Hematopoietic multipotent progenitor cell treated with erythropoietin and hydrocortisone succinate and interleukin-3 and kit ligand, for 15 days (in vitro differentiated cells): ENCODE measurements at places on chromosomes 1 and 21.
A peak's percentile ranks its signal among the peaks of the same experiment; 100 is the strongest.

DNA sequence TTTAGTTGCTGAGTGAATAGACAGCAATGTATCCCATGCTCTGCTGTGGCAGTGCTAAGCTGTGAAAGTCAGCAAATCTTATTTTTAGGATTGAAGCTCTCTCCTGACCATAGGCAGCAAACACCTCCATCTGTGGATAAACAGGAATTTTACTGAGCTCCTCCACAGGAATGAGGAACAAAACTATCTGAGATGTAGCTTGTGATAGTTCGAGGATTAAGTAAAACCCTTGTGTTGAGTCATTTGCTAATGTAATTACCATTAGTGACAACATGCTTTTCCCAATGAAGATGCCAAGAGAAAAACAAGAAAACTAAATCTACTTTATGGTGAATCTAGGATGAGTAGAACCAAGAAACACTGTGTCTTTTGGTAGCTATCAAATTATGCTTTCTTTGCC lies 122.7 kb downstream of the CLEC20A start:
- no peak for DNase-seq

DNA sequence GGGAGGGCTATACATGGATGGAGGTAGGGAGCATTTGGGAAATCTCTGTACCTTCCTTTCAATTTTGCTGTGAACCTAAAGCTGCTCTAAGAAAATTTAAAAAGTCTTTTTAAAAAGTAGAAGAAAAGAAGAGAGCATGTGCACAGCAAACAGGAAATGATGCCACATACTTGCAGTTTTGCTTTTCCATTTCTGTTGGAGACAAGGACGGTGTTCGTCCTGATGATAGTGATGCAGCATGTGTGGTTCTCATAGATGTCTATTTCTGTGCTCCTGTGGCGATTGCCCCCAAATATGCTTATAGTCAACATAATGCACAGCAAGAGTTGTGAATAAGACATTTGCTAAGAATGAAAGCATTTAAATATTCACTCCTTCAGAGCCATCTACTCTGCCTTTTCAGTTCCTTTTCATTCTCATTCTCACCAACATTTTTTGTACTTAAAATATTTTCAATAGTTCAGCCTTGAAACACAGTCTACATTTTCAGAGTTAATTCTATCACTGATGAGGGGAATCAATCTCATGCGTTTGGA lies 66.6 kb downstream of the LRRC8C start:
- no peak for DNase-seq

DNA sequence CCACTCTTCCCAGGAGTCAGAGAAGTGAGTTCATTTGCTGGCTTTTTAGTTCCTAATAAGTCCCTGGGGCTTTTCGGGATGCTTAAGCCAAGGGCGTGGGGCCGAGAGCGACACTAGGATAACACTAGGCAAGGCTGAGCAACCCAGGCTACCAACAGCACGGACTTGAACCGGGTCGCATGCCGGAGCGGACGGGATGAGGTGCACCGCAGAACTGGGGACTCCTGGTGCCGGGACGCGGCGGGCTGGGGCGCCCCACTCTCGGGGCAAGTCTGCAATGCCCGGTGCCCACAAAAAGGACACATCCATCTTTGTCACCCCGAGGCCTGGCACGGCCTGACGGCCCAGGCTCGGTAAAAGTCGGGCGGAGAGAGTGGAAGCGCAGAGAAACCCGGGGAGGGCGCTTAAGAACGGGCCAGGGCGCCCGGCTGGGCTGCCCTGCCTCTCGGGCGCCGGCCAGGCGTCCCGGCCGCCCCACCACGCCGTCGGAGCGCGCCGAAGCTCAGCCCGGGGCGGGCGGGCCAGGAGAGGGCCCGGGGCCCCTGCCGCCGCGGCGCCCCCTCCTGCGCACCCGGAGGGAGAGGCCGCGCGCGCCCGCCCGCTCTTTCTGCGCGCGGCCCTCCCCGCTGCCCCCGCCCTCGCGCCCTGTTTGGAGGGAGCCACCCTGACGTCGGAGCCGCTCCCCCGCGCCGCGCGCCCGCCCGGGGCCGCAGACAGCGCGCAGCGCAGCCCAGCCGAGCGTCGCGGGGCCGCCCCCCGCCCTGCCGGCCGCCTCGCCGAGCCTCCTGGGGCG lies at the start of gene NBL1:
TSS of gene NBL1 (plus strand) at position 710 of the 793 bp plus-strand sequence. CDS start 10,720 bp downstream, outside the sequence.
- DNase-seq: no peak

DNA sequence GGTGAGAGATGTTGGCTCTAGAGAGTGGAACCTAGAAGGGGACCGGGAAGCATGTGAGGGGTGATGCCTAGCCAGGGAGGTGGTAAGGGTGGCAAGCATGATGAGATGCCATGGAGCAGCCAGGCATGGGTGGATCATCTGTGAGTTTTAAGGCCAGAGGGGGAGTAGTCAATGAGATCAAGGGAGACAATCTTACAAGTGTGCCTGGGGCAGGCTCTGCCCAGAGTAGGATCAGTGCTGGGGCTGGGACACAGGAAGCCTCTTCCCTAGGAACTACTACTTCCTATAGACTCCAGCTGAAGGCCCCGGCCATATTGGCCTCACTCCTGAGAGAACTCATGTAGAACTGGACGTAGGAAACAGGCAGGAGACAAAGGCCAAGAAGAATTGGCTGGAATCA lies 192.4 kb upstream of the CSF3R start:
- DNase-seq: no peak

- no peak for DNase-seq
These were observed 9.3 kb downstream of the RGS1 start for GRCh38 chr1:192584866-192585265.

- peak; percentile 28 for DNase-seq
These were observed 272.5 kb downstream of the RRAGC start for GRCh38 chr1:38586993-38587646.

DNA sequence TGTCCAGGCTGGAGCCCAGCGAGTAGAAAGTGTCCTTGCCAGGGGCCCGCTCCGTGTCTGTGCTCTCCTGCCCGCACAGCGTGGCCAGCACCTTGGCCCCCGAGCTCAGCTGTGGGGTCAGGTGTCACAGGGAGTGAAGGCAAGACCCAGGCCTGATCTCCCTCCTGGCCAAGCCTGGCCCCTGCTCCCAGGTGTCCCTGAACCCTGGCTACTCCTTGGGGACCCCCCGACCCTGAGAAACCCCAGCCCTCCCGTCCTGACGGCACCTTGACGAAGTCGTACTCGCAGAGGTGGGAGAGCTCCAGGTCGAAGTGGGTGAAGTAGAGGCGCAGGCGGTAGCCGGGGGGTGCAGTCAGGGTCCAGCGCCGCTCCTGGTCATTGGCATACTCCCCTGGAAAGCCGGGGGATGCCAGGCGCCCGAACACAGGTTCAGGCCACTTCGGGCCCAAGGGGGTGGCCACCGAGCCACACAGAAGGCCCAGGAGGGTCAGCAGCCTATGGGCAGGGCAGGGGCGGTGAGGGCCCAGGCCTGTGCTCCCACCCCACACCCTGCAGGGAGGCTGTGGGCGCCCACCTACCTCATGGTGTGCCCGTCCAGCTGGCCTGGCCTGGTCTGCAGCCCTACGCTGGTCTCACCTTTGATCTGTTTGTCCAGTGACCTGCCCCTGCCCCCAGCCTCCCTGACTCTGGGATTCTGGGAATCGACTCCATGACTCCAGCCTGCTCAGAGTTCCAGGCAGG lies at the start of gene MASP2:
TSS of gene MASP2 (minus strand) at position 615 of the 741 bp plus-strand sequence. CDS start at position 583, 32 bp downstream.
- no peak for DNase-seq

DNA sequence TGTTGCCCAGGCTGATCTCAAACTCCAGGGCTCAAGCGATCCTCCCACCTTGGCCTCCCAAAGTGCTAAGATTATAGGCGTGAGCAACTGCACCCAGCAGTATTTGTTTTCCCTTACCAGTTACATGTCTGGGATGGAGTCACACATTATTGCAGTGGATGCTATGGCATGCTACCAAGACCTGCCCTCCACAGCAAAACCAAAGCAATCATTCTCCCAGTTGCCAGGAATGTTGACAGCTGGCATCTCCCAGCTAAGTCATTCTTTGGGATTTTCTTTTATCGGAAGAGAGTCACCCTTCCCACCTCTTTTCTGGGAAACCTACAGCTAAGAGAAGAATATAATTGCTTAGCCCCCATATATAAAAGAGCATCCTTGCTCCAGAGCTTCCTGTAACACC lies 49.4 kb upstream of the RGS7 start:
- DNase-seq: no peak

DNA sequence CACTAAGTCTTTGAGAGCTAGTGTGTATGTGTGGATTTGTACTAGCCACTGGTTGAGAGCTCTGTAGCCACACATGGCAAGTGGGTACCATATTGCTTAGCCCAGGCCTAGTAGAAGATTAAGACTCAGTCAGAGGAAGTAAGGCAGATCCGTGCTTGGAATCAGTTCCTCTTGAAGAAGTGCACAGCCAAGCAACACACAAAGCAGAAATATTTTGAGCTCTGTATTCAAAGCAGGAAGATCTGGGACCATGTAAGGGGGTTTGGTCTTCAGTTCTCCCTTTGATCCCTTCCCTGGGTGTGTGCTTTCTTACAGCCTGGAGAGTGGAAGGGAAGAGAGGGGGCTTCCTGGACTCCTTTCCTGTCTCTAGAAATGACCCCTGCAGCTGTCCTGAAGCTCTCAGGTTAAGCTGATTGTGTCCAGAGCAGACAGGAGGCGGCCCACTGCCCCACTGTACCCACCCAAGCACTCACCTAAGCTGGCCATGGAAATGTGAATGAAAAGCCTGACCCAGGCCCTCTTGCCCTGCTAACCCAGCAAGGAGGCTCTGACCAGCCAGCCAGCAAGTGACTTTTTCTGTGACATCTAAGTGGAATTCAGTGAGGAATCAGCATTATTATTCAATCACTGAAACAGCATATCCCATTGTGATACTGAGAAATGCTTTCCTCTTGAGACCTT lies 3.6 kb downstream of the ETS2 start:
- DNase-seq: no peak

- DNase-seq: no peak
These were observed 321.2 kb upstream of the LYPLAL1 start for GRCh38 chr1:218852527-218852926.
